ENCODE measurements at places on chromosomes 16 and 17.
A peak's percentile ranks its signal among the peaks of the same experiment; 100 is the strongest.

DNA sequence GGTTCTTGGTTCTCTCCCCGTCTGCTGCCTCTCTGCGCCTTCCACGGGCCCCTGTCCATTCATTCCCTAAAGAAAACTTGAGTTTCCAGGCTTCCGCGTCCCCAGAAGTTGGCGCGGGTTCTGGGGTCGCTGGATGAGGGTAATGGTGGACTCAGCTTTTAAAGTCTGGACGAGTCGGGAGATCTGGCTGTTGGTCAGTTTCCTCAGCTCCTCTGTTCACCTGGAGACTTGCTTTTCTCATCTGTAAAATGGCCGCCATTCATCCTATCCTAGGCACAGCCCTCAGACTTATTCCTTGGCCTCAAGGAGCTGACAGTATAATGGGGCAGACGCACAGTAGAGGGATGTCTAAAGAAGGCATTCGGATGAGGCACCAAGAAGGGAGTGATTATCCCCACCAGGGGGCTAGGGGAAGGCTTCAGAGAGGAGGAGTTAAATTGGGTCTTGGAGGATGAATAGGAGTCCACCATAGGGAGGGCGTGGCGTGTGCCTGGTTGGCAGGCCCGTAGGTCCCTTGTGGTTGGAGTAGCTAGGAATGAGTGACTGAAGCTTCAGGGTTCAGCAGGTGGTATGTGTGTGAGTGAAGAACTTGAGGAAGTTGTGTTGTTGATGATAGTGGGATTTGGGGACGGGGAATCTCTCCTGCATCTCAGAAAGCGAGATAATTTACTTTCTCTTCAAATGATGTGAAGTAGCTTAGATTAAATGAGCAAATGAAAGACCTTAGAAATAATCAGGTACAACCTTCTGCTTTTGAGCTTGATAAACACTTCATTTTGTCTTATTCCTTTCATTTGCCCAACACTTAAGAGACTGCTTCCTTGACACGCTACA lies 652 bp downstream of the VPS35L start:
- peak; percentile 37 for DNase-seq

- DNase-seq: no peak
Measured at GRCh38 chr17:79202480-79202879, 127.9 kb downstream of the ENGASE start.

DNA sequence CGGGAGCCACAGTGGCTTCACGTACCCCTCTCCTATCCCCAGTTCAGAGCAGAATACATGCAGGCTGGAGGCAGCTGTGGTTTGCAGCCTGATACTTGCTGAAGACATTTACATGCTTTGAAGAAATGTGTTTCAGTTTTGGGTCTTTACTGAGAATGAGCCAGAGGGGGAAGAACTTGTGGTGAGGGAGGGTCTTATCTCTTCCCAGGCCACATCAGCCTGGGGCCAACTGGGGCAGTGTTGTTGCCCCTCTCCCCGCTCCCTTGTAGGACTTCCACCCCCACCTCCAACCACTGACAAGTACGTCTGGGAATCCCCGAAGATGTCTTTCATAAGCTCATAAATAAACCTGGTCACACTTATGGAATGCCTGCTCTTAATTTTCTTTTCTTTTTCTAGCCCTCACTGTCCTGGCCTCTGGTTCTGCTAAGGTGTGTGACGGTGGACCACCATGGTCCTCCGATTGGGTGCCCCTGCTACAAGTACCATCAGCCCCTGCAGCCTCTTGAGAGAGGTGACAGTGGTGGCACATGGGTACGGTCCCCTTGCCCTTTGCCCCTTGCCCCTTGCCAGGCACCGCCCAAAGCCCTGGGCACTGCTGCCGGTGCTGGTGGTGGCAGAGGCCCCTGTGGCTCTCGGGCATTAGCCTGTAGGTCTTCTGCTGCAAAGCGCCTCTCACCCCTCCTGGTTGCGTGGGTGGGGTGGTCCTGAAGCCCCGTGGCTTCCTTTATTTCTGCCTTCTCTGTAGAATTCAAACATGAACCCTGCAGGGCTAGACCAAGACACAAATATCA lies 144.8 kb upstream of the RPH3AL start:
- peak; percentile 26 for DNase-seq

GRCh38 chr16:11816123-11816522 lies 19.1 kb upstream of the ZC3H7A start:
- DNase-seq: no peak

GRCh38 chr17:61209525-61209924 lies 190.1 kb upstream of the TBX2 start:
- DNase-seq: no peak

DNA sequence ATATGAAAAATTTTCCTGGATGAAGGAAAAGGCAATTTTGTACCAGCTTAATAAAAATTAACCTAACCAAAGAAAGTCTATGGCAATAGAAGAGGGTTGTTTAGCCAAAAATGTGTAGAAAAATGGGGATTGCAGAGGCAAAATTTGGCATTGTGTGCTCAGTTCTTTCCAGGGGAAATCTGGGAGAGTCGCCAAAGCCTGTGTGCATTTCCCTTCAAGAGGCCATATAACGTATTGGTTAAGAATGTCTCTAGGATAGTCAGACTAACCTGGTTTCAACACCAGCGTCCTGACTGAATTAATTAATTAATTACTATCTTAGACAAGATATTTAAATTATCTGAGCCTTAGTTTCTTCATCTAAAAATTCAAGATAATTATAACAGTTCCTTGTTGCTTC lies 44.8 kb upstream of the HLF start:
- peak; percentile 5 for DNase-seq

DNA sequence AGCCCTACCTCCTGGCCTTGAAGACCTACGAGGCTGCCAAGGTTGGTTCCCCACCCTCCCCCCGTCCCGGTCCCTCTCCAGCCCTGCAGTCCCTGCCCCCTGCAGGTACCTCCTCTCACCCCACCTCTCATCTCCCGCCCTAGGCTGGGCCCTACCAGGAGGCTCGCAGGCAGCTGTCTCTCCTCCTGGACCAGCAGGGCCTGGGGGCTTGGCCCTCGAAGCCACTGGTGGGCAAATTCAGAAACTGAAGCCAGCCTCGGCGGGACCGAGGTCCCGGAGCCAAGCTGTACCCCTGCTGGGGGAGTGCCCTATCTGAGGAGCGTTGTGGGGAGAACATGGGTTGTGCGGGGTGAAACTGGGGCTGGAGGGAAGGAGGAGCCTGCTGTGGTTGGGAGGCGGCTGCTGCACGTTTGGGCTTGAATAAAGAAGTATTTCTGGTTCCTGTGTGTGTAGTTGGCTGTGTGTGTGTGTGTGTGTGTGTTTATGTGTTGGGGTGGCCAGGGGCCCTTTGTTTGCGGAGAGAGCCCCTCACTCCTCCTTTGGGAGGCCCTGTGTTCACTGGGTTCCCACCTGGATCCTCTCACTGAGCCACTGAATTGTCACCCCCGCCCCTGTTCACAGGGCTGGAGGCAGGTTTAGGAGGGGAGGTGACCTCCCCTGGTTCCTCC lies 5.9 kb downstream of the ADAD2 start:
- DNase-seq: no peak

GRCh38 chr17:13996276-13996675 lies 73.0 kb upstream of the COX10 start:
- DNase-seq: no peak

DNA sequence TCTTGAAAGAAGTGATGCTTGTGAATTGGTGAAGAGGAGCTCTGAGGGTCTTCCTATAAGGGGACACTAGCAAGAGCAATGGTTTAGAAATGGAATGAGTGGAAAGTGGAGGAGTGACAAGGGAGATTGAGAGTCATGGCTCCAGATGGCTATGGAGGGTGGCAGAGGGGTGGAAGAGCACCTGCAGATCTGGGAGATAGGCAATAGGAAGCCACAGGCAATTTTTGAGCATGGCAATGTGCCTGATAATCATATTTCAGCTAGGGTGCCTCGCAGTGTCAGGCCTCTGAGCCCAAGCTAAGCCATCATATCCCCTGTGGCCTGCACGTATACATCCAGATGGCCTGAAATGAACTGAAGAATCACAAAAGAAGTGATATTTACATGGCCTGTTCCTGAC lies 21.5 kb downstream of the RGS9 start:
- DNase-seq: no peak

DNA sequence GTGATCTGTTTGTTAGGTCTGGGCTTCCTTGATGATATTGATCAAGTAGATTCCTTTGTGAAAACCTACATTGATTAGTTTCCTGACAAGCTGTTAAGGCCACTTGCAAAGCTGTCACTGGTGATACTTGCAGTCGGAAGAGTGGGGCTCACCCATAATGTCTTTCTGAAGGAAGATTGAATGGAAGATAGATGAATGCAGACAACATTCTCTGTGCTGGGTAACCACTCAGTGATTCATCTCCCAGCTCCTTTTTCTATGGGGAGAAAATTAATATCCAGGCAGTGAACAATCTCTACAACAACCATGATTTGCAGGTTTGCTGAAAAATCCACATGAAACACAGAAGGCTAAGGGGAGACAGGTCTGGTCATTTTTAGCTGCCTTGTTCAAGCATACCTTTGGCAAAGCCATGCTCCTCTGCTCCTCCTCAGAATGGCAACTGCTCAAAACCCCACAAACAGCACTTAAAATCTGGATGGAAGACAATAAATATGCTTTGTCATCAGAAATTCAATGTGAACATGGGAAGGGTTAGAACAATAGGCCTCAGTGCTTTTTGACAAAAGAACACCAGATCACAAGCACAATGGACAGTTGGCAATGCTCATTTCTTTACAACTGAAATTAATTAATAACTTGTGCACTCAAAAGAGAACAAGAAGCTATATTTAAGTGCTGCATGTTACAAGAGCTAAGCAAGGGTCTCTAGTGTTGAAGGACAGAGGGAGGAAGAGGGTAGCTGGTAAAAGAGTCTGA lies 495.4 kb downstream of the TOX3 start:
- DNase-seq: no peak

GRCh38 chr16:67184453-67184994 lies 761 bp upstream of the MATCAP1 start:
- no peak for DNase-seq

DNA sequence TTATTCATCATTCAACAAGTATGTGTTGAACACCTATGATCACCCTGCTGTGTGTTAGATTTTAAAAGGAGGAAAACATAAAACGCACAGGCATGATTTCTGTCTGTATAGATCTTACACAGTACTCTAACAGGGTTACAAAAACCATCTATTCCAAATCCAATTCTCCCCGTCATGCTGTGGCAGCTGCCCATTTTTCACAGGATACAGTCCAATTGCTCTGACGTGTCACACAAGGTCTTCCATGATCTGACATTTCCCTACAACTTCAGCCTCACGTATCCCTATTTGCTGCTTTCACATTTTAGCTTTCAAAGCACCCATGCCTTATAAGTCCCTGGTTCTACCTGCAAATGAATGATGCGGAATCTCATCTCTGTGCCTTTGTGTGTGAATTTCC lies 67.0 kb upstream of the CNTNAP4 start:
- DNase-seq: no peak

GRCh38 chr17:78356101-78356713 lies 3.7 kb downstream of the SOCS3 start:
- DNase-seq: peak; percentile 94

DNA sequence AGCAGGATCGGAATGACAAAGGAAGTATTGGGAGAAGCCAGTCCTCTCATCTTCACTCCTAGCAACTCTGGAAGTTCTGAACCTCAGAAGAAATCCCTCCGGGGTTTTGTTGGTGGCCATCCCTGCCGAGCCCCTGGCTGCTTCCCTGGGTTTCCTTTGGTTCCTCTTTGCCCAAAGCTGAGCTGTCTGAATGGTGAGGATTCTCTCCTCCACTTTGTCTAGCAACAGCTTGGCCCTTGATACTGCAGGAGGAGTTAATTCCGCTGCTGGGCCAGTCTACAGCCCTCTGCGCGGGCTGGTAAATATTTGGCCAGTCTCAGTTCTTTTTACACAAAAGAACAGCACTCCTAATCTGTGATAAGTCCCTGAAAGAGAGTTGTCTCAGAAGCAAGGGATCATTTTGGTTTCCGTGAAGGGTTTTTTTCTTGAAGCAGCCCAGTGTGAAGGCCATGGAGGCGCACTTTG lies 170.9 kb downstream of the RAB11FIP4 start:
- no peak for DNase-seq

GRCh38 chr16:58032710-58033293 lies 7.2 kb downstream of the MMP15 start:
- DNase-seq: peak; percentile 26

- peak; percentile 95 for DNase-seq
Measured at GRCh38 chr16:78002915-78003538, 19.3 kb upstream of the CLEC3A start.

GRCh38 chr17:73833775-73834488 lies 189.7 kb upstream of the SDK2 start:
- no peak for DNase-seq

DNA sequence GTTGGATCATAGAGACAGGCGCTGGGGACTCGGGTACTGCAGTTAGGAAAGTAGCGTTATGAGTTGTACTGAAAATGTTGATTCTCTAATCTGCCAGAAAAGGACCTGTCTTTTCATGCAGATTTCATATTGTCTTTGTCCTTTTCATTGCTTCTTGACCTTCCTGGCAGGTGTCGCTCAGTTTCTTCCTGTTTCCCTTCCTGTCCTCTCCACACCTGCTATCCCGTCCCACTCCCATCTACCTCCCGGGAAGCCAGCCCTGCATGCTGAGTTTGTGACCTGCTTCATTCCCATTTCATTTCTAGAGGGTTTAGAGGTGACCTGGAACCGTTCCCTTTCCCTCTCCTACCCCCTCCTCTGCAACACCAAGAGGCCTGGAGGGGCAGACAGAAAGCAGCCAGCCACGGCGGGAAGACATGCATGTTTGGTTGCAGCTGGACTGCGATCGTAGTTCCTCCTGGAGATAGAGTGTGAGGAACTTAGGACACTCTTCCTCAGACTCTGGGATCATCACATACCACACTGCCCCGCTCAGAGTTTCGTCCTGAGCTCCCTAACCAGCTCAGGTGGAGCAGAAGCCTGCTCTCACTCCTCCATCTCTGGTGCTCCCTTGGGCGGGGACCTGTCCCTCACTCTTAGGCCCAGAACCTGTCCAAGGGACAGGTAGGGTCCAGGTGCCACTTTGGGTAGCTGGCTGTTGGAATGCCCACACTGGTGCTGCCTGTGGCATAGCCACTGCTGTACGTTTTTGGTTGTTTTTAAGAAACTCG lies 23.9 kb upstream of the ARHGAP23 start:
- DNase-seq: no peak

DNA sequence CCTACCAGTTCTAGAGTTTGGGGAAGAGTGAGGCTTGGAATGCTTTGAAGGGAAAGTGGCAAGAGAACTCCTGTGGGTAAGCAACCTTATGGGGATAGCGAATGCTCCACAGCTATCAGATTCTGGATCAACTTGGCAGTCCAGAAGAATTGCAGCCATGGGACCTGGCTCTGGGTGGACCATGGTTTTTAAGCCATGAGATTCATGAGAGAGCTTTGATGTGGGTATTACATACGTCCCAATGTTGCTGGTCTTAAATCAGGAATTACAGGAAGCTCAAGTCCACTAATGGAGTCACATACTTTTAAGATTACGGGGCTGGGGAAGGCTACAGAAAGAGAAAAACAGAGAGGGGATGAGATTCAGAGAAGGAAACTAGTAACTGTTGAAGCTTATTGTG lies 142.5 kb upstream of the ELAC2 start:
- DNase-seq: no peak

- no peak for DNase-seq
Measured at GRCh38 chr16:68069511-68070248, 15.5 kb upstream of the NFATC3 start.

Measured in choroid plexus epithelial cell (primary cell).